ENCODE measurements at places on chromosomes 3 and 15. TPM values are rescaled to one million over a fixed set of nuclear protein-coding genes. Genes with fewer than 3 reads are reported as not detected.

GRCh38 chr15:65323071-65323511 lies 18.6 kb downstream of the RNU5B-1 start:
- no peak overlapping the region for H3K4me3 ChIP-seq
- no peaks in the 10 kb centered on the region for H3K36me3 ChIP-seq
- H3K4me1 ChIP-seq, result peaks cover 5% of the 10 kb centered on the region
- no peak overlapping the region for H3K27ac ChIP-seq

HIGD2B gene
- not detected for polyA plus RNA-seq

- no peak overlapping the region for H3K4me3 ChIP-seq
- H3K27ac ChIP-seq, result no peak overlapping the region
- peaks cover 86% of the 10 kb centered on the region for H3K36me3 ChIP-seq
- no peak for DNase-seq
- no peaks in the 10 kb centered on the region for H3K27me3 ChIP-seq
These were observed 50.1 kb downstream of the LYSMD4 start for GRCh38 chr15:99683000-99683670.

DNA sequence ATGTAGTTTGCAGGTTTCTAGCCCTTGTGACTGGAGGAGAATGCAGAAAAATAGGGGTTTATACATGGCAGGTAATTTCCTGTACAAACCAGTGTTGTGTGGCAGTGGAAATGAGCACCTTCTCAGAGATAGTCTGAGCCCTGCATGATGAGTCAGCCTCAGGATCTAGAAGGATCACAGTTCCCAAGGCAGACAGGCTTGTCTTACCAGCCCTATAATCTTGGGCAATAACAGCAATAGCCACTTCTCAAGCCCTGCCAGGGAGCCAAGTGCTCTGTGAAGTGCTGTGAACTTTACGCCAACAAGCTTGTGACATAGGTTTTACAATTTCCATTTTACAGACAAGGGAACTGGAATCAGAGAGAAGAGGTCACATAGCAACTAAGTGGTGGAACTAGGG lies 89.4 kb downstream of the CD47 start:
- H3K36me3 ChIP-seq, result no peaks in the 10 kb centered on the region
- H3K4me1 ChIP-seq, result peaks cover 50% of the 10 kb centered on the region
- peak; percentile 75 for DNase-seq
- H3K27me3 ChIP-seq, result no peaks in the 10 kb centered on the region
- H3K27ac ChIP-seq, result no peak overlapping the region

- H3K4me1 ChIP-seq, result no peaks in the 10 kb centered on the region
- DNase-seq, result no peak
- no peak overlapping the region for H3K27ac ChIP-seq
- no peaks in the 10 kb centered on the region for H3K36me3 ChIP-seq
- H3K4me3 ChIP-seq, result no peak overlapping the region
These were observed 1139.0 kb downstream of the ROBO2 start for GRCh38 chr3:78178740-78179363.

GRCh38 chr3:182735672-182736071 lies 57.6 kb upstream of the ATP11B start:
- H3K27ac ChIP-seq, result no peak overlapping the region
- no peak for DNase-seq
- H3K4me3 ChIP-seq, result no peak overlapping the region

GRCh38 chr15:69489073-69489571 lies 36.5 kb downstream of the RPLP1 start:
- no peak overlapping the region for H3K4me3 ChIP-seq
- H3K4me1 ChIP-seq, result no peaks in the 10 kb centered on the region
- no peak overlapping the region for H3K27ac ChIP-seq
- no peaks in the 10 kb centered on the region for H3K27me3 ChIP-seq
- H3K36me3 ChIP-seq, result no peaks in the 10 kb centered on the region

DNA sequence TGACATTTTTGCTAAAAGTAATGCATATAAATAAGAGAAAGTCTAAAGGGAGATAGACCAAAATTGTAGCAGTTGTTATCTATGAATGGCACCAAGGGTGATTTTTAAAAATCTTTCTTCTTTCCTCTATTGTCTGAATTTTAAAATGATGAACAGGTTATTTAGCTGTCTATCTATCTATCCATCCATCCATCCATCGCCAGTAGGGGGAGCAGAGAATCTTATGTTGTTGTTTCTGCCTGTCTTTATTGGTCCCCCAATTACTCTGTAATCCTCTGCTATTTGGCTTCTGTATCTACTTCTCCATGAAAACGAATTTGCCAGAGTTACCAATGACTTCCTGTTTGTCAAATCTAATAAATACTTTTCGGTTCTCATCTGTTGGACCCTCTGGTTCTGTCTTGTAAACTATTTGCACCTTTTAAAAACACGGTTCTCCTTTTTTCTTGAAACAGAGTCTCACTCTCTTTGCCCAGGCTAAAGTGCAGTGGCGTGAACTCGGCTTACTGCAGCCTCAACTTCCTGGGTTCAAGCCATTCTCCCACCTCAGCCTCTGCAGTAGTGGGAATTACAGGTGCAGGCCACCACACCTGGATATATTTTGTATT lies 86.0 kb downstream of the ECT2 start:
- no peaks in the 10 kb centered on the region for H3K4me1 ChIP-seq
- DNase-seq, result no peak
- no peak overlapping the region for H3K4me3 ChIP-seq
- H3K27ac ChIP-seq, result no peak overlapping the region
- no peaks in the 10 kb centered on the region for H3K36me3 ChIP-seq
- no peaks in the 10 kb centered on the region for H3K27me3 ChIP-seq

GRCh38 chr3:187828579-187829452 lies 83.5 kb upstream of the BCL6 start:
- H3K4me1 ChIP-seq, result peaks cover 4% of the 10 kb centered on the region
- no peaks in the 10 kb centered on the region for H3K27me3 ChIP-seq
- no peak overlapping the region for H3K27ac ChIP-seq
- H3K4me3 ChIP-seq, result no peak overlapping the region

IGSF10 gene
- polyA plus RNA-seq, result not detected

GRCh38 chr15:45498701-45499100 lies 23.9 kb downstream of the SLC30A4 start:
- H3K4me1 ChIP-seq, result no peaks in the 10 kb centered on the region
- H3K36me3 ChIP-seq, result no peaks in the 10 kb centered on the region
- no peak overlapping the region for H3K4me3 ChIP-seq
- no peak overlapping the region for H3K27ac ChIP-seq
- H3K27me3 ChIP-seq, result no peaks in the 10 kb centered on the region
- DNase-seq, result no peak

DNA sequence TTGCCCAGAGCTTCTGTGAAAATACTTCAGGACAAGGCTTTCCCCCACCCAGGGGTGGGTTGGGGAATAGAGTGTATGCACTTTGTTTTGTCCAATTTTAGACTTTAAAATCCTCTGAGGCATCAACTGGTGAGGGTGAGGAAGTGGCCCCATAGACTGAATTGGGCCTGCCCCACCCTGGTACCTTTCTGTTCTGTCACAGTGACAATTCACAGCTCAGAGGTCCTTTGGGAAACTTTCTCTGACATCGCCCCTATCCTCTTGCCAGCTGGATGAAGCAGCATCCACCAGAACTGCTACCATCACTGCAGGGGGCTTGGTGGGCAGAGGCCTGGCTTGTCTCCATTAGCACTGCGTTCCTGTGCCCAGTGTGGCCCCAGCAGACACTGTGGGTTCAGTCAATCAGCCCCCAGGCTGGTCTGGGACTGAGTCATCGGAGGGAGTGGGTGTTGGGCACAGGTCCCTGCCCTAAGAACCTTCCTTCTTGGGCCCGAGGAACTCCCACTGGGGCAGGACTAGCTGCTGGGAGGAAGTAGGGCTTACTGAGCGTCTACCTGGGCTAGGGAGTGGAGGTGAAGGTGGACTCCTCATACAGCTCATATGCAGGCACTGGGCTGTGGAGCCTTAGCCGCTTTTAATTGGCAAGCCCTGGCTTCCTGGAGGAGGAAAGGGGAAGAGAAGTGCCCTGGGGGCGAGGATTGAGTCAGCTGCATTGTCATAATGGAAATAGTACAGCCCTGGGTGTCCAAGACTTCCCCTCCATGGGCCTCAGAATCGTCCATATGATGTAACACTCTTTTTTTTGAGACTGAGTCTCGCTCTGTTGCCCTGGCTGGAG lies 1.5 kb upstream of the PPM1M start:
- no peak overlapping the region for H3K4me3 ChIP-seq
- DNase-seq, result peak; percentile 93
- H3K4me1 ChIP-seq, result peaks cover 68% of the 10 kb centered on the region
- peaks cover 13% of the 10 kb centered on the region for H3K36me3 ChIP-seq
- H3K27ac ChIP-seq, result peak overlapping the region; percentile 98

GRCh38 chr3:72273615-72274014 lies 488.7 kb upstream of the PROK2 start:
- H3K4me1 ChIP-seq, result peaks cover 69% of the 10 kb centered on the region
- no peaks in the 10 kb centered on the region for H3K36me3 ChIP-seq
- peak overlapping the region; percentile 74 for H3K27ac ChIP-seq

DNA sequence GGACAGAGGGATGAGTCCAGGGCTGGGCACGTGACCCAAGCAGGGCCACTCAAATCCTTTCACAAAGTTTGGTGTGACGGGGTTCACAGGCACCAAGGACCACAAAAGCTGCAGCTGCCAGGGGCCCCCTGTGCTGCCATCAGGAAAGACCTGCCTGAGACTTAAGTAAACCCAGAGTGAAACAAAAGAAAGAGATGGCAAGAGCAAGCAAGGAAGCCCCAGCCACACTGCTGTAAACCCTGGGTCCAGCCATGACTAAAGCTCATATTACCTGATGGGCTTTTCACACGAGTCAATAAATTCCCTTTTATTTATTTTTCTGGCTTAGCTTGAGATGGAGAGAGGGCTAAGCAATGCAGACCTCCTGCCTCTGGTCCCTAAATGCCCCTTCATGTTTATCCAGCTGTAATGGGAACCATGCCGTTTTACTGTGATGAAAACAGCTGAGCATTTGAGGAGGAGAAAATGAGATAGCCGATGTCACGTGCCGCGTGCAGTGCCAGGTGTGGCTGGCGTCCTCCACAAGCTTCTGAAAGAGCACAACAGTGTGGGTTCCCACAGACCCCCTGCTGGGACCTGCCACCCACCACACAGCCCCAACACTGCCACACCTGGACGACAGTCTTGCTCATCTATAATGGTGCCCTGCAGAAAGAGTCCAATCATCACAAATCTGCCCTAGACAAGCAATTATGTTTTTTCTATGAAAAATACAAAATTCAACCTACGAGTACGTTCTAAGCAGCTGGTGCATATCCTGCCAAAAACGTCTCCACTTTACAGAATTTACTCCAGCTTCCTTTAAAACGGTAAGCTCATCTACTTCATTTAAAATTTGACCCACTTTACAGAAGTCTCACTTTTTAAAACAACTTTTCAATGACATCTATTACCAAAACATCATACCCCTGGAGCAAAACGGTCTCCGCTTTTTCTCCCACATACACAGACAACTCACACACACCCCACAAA lies 34.2 kb downstream of the ADAMTS17 start:
- DNase-seq, result no peak
- H3K36me3 ChIP-seq, result no peaks in the 10 kb centered on the region
- H3K27me3 ChIP-seq, result no peaks in the 10 kb centered on the region
- no peaks in the 10 kb centered on the region for H3K4me1 ChIP-seq
- no peak overlapping the region for H3K27ac ChIP-seq
- no peak overlapping the region for H3K4me3 ChIP-seq

- DNase-seq, result no peak
- H3K27ac ChIP-seq, result no peak overlapping the region
- H3K36me3 ChIP-seq, result peaks cover 47% of the 10 kb centered on the region
- peaks cover 20% of the 10 kb centered on the region for H3K4me1 ChIP-seq
- H3K27me3 ChIP-seq, result peaks cover 5% of the 10 kb centered on the region
- no peak overlapping the region for H3K4me3 ChIP-seq
These were observed 6.8 kb downstream of the NEIL1 start for GRCh38 chr15:75353604-75354003.

CCRL2 gene
- 11.7 TPM for polyA plus RNA-seq

CLDN18 gene
- not detected for polyA plus RNA-seq

- H3K27me3 ChIP-seq, result no peaks in the 10 kb centered on the region
- H3K36me3 ChIP-seq, result peaks cover 74% of the 10 kb centered on the region
- no peaks in the 10 kb centered on the region for H3K4me1 ChIP-seq
- peak; percentile 1 for DNase-seq
- H3K27ac ChIP-seq, result no peak overlapping the region
- H3K4me3 ChIP-seq, result no peak overlapping the region
These were observed 242.5 kb downstream of the ATP8B4 start for GRCh38 chr15:49876401-49877038.

GRCh38 chr15:93164409-93164808 lies 75.4 kb upstream of the RGMA start:
- H3K27ac ChIP-seq, result no peak overlapping the region
- no peak overlapping the region for H3K4me3 ChIP-seq
- no peak for DNase-seq
- H3K36me3 ChIP-seq, result no peaks in the 10 kb centered on the region
- no peaks in the 10 kb centered on the region for H3K27me3 ChIP-seq
- H3K4me1 ChIP-seq, result no peaks in the 10 kb centered on the region

- H3K27ac ChIP-seq, result no peak overlapping the region
- DNase-seq, result no peak
- no peaks in the 10 kb centered on the region for H3K27me3 ChIP-seq
- no peaks in the 10 kb centered on the region for H3K4me1 ChIP-seq
- no peaks in the 10 kb centered on the region for H3K36me3 ChIP-seq
These were observed 39.2 kb upstream of the STRIT1 start for GRCh38 chr3:155332716-155333115.

GRCh38 chr3:5251196-5251583 lies 63.7 kb downstream of the EDEM1 start:
- no peak overlapping the region for H3K27ac ChIP-seq
- no peaks in the 10 kb centered on the region for H3K4me1 ChIP-seq
- H3K4me3 ChIP-seq, result no peak overlapping the region
- no peak for DNase-seq
- H3K27me3 ChIP-seq, result no peaks in the 10 kb centered on the region
- no peaks in the 10 kb centered on the region for H3K36me3 ChIP-seq

- H3K36me3 ChIP-seq, result no peaks in the 10 kb centered on the region
- H3K27me3 ChIP-seq, result no peaks in the 10 kb centered on the region
- H3K4me3 ChIP-seq, result no peak overlapping the region
- no peaks in the 10 kb centered on the region for H3K4me1 ChIP-seq
- H3K27ac ChIP-seq, result no peak overlapping the region
These were observed 94.5 kb downstream of the IL20RB start for GRCh38 chr3:137052298-137052697.

PPM1M gene
- 102 TPM for polyA plus RNA-seq

DNA sequence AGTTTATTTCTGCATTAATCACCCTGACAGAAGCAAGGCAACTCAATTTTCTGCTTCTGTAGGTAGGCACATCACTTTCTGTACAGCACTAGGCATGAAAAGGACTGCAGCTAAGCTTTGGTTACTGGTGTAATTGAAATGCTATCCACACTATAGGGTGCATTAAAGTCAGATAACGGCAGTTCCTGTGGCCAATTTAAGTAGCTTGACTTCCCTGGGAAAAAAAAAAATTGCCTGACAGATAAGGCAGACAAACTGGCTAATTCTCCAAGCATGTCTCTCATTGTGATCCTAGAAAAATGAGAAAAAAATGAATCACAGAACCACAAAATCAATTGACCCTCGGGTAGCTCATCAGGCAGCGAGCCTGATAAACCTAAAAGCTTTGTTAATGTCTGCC lies 151.4 kb downstream of the MEIS2 start:
- no peak overlapping the region for H3K27ac ChIP-seq
- H3K36me3 ChIP-seq, result no peaks in the 10 kb centered on the region
- H3K27me3 ChIP-seq, result no peaks in the 10 kb centered on the region
- H3K4me1 ChIP-seq, result no peaks in the 10 kb centered on the region
- no peak overlapping the region for H3K4me3 ChIP-seq

Data from CD14-positive monocyte (primary cell).